ENCODE measurements at places on chromosomes 3 and 15. TPM values are rescaled to one million over a fixed set of nuclear protein-coding genes. Genes with fewer than 3 reads are reported as not detected.

Gene ADAMTS17
- 0.94 TPM for total RNA-seq

- no peak for DNase-seq
Observed at GRCh38 chr3:51243924-51244323, 141.2 kb upstream of the MANF start.

DNA sequence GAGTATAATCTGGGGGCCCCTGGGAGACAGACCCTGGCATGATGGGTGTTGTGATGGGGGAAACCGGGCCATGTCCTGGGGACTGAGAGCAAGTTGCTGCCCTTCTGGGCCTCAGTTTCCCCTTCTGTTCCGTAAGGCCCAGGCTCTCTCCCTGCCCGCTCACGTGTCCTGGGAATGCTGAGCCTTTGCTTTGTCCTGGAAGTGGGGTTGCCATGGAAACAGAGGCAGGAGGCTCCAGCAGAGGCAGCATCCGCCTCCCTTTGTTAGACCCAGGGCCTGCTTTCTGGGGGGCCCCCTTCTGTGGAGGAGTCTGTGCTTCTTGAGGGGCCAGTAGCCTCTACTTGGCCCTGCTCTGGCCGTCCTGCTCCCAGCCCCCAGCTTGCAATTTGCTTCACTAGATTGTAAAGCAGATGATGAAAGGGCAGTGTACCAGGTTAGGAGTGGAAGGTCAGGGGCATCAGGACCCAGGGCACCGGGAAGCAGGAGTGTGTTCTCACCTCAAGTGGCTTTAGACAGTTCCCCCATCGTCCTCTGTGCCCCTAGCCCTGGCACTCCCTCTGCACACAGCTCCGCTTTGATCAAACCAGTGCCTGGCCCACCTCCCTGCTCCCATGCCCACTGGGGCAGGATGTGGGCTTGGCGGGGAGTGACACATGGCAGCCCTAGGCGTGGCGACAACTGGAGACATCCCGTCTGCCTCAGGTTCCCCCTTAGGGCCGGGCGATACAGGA lies 105.6 kb downstream of the FBLN2 start:
- DNase-seq, result no peak

DNA sequence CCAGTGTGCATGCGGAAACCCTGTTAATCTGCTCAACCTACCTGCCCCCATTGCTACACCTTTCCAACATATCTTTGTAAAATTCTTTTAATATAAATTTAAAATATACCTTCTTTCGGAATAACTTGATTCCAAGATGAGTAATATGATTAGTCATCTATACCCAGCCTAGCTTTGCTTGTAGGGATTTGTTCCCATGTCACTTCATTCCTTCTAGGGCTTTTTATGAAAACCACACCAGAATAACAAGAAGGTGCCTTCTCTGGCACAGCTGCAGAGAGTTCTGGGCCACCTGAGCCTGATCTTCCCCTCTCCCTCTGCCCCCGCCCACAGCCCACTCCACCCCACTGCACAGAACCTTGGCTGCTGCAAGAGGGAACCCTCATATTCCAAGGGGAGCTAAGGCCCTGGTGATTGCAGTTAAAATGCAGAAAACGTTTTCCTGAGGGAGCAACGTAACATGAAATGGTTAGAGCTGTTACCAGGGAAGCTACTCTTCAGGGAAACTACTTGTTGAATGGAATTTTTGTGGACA lies 38.6 kb upstream of the HACD2 start:
- DNase-seq, result no peak

- DNase-seq, result no peak
Observed at GRCh38 chr15:26766262-26766661, 6.6 kb downstream of the GABRB3 start.

All from heart left ventricle (tissue), 16 donors.